AML-193 (cell line): ENCODE measurements at places on chromosomes 4 and X.

DNA sequence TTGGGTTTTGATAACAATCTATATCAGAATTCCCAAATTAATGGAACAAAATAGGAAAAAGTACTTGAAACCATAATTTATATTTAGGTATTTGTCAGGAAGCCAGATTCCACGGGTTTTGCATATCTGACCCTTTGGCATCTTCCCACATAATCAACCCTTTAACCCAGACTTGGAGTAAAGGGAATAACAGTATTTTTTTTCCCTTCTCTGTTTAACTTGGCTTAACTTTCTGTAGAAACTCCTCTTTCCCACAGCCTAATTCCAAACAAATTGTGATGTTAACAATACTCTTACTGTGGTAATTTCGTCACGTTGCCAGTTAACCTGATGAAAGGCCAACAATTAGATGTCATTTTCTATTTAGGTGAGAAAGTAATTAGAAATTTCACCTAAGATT is 49.4 kb upstream of the GUCY1A1 start:
- no peak for DNase-seq

DNA sequence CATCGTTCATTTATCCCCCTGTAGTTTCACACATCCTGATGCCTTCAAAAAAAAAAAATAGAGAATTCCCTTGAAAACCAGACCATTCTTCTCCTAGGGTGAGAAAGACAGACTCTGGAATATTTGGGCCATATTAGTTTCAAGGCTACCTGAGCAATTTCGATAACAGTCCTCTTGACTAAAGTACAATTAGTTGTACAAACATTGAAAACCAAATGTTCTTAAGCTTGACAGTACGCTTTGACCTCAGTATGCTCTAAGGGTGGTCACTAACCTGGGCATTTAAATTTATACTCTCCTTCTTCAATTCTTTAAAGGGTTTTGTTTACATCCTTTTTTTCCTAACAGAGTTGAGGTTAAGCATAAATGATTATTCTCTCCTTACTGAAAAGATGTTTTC is 364.6 kb upstream of the FTHL17 start:
- no peak for DNase-seq

DNA sequence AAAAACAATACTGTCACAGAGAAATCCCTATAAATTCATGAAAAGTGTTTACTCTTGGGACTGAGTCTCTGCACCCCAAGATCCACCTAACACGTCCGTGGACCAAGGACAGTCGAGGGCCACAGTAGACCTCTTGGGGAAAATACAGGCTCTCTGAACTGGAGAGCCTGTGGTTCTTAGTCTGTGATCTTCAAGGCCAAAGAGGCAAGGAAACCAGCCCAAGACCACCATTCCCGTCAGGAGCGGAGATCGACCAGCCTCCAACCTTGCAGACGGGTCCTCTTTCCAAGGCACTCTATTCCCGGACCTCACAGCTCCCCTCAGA is 1.6 kb upstream of the APBB2 start:
- DNase-seq: no peak

- DNase-seq: no peak
These were observed 5.1 kb upstream of the PRDX4 start for GRCh38 chrX:23662187-23662586.

- DNase-seq: no peak
These were observed 33.7 kb upstream of the CCSER1 start for GRCh38 chr4:90093526-90093925.

- no peak for DNase-seq
These were observed 48.8 kb downstream of the IGFBP7 start for GRCh38 chr4:57061395-57061794.

- DNase-seq: peak; percentile 12
These were observed 34.8 kb downstream of the YIPF6 start for GRCh38 chrX:68533656-68534055.

- no peak for DNase-seq
These were observed 36.9 kb downstream of the GPR174 start for GRCh38 chrX:79181401-79181800.

DNA sequence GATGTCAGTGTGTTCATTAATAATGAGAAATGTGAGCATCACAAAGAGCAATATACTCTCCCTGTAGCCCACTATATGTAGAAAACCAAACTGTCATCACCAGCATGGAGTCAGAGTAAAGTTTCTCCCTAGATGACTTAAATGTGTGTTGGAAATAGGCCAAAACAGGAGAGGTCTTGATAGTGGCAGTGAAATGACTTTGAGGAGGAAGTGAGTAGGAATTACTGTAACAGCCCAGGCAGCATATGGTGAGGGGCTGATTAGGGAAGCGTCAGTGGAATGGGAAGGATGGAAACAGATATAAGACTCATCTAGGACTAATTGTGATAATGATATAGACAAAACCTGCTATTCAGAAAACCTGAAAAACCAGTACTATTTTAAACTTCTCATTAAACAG is 83.9 kb downstream of the ATXN3L start:
- DNase-seq: no peak
